ENCODE measurements at places on chromosomes 13 and 19.

- no peak for DNase-seq
Observed at GRCh38 chr13:43558939-43559338, 227.8 kb downstream of the ENOX1 start.

- DNase-seq: no peak
Observed at GRCh38 chr13:111383591-111384440, 63.4 kb downstream of the TEX29 start.

DNA sequence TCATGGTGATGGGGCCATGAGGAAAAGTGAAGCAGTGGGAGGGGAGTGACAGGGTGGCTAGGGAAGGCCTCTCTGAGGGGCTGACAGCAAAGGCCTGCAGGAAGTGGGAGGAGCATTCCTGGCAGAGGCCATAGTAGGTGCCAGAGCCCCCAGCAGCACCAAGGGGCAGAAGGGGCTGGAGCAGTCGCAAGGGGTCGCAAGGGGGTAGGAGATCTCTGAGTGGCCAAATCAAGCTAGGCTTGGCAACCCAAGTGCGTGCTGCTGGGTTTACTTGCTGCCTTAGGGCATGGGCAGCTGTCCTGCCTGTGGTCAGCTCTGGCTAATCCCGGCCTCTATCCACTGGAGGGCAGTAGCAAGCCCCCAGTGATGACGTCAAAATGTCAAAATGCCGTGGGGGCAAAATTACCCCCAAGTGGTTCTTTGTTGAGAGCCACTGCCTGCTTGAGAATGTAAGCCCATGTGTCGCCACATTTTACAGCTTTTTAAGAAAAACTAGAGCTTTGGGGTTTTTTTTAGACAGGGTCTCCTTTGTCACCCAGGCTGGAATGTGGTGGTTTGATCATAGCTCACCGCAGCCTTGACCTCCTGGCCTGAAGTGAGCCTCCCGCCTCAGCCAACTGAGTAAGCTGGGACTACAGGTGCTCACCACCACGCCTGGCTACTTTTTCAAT, 11.8 kb downstream of the CCDC97 start:
- no peak for DNase-seq

GRCh38 chr13:79459906-79460305, 21.0 kb upstream of the NDFIP2 start:
- no peak for DNase-seq

DNA sequence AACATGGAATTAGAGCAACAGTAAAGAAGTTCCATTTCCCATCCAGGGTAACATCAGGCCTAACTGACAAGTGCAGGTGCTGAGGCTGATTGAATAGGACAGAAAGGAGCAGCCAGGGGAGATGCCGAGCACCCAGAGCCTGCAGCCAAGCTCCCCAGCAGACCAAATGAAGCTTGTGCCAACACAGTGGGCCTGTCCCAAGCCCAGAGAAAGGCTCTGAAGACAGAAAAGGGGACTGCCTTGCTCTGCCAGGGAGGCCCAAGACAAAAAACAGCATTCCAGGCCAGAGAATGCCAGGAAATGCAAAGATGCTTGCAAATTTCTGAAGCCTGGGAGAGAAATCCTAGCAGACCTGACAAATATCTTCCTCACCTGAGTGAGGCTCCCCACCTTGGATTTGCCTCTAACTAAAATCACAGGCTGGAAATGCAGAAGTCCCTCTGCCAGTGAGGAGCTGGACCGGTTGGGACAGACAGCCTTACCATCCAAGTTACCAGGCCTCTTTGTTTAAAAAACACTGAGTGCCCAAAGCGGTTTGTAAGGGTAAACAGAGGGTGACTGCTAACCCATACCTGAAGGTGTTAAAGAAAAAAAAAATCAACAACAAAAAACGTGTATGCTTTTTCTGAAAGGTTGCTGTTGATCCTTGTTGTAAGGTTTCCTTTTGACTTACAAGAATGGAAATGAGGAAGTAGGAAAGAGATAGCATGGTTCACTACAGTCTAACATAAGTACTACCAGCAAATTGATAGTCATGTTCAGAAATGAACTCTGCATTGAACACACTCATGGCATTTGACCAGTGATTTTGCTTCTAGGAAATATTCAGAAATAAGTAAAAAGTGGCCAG, 11.8 kb upstream of the HMGB1 start:
- DNase-seq: peak; percentile 55

- DNase-seq: no peak
Observed at GRCh38 chr13:75341028-75341427, 140.9 kb downstream of the TBC1D4 start.

- no peak for DNase-seq
Observed at GRCh38 chr13:84686973-84687372, 804.7 kb upstream of the SLITRK1 start.

DNA sequence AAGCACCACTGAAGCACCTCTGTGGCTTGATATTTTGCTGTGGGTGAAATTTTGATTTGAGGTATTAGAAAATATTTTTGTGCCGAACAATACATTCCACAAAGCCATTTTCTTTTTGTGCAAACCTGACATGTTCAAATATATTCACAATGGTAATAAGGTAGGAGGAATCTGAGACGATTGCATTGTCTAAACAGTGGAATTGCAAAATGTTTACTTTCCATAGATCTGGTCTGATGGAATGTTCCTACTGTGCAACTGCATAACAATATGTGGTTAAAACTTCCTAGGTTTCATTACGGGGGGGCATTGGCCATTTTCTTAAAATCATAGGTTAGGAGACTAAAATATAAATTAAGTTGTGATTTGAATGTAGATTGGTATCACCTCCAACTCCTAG, 42.7 kb upstream of the AKAP11 start:
- no peak for DNase-seq

DNA sequence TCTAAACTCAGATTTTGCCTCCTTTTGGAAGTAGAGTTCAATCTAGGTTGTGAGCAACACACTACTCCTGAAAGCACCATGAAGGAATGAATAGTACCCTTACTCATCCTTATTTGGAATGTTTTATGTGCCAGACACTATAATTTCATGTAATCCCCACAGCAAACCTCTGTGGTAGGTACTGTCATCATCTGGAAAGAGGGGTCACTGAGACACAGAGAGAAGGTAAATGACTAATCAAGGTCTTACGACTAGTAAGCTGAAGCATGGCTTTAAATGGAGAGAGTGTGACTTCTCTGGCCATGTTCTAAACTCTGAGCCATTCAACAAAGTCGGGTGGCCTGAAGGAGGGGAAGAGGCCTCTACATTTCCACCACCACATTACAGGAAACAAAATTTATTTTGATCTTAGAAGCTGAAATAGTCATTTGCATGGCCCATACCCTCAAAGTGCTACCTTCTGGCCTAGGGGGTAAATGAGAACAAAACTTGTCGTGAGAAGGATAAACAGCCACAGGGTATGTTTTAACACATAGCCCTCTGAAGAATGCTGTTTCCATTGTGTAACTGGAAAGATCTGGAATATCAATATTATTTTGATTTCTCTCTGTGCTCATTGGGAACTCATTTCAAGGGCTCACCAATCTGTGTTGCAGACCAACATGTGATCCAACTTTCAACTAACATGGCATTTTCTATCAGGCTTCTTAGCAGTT, 180.8 kb upstream of the RFC3 start:
- no peak for DNase-seq

- no peak for DNase-seq
Observed at GRCh38 chr19:11168568-11168967, 13.0 kb upstream of the SPC24 start.

GRCh38 chr19:9308091-9308770, 1.4 kb downstream of the ZNF699 start:
- DNase-seq: no peak

- DNase-seq: no peak
Observed at GRCh38 chr13:51802631-51803418, 1.1 kb downstream of the DHRS12 start.

GRCh38 chr13:101010100-101010499, 335.5 kb upstream of the TMTC4 start:
- DNase-seq: no peak

DNA sequence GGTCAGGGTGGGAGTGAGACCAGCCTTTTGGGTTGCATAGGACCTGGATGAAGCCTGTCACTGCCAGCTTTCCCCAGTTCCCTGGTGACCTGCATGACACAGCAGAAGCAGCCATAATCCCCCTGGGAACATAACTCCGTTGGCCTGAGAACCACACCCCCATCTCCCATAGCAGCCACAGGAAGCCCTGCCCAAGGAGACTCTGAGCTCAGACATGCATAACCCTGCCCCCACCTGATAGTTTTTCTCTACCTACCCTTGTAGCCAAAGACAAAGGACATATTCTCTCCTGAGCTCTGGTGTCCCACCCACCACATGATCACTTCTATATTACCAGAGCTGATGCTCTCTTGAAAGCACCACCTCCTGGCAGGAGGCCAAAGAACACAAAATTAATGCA, 413.5 kb upstream of the HTR2A start:
- DNase-seq: no peak

DNA sequence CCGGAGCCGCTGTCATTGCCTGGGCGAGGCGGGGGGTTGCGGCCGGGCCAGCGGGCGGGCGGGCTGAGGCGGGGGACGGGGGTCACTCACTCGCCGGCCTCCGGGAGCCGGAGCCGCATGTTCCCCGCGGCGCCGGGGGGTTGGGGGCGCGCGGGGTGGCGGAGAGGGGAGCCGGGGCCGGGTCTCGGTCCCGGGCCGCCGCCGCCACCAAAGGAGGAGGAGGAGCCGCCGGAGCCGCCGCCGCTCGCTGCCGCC, 149 bp downstream of the MED26 start:
- DNase-seq: no peak

GRCh38 chr13:79502859-79503468, 22.0 kb downstream of the NDFIP2 start:
- no peak for DNase-seq

GRCh38 chr13:46207828-46208227, 3.9 kb upstream of the LRRC63 start:
- no peak for DNase-seq

- no peak for DNase-seq
Observed at GRCh38 chr13:67772807-67773453, 542.8 kb upstream of the PCDH9 start.

DNA sequence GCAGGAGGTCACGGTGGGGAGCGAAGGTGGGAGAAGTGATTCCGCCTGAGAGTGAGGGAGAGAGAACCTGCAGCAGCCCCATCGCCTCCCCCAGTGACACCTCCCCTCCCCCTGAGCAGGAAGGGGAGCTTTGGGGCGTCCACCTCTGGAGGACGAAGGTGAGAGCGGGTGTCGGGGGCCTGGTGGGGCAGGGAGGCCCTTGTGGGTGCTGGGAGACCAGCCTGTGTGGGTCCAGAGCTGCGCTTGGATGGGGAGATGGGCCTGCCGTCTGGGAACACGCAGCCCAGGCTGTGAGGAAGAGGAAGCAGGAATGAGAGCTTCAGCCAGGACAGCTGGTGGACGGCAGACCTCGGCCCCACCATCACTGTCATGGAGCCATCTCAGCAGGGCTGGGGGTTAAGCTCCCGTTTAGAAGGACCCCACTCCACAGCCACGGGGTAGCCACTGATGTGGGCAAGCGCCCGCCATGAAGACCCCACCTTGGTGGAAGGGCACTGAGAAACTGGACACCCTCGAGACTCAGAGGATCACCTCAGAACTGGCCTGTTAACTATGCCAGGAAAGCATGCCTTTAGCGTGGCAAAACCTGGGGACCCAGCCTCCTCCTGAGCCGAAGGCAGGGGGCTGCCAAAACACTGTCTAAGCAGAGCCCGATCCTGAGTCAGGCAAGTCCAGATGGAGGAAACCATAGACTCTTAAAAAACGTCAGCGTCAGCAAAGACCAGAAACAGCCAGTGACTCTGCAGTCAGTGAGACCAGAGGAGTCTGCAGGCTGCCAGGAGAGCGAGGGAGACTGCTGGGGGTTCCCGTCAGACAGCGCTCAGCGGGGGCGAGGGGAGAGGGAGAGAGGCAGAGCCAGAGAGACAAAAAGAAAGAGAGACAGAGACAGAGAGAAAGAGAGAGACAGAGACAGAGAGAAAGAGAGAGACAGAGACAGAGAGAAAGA, 6.4 kb upstream of the PROZ start:
- DNase-seq: no peak

DNA sequence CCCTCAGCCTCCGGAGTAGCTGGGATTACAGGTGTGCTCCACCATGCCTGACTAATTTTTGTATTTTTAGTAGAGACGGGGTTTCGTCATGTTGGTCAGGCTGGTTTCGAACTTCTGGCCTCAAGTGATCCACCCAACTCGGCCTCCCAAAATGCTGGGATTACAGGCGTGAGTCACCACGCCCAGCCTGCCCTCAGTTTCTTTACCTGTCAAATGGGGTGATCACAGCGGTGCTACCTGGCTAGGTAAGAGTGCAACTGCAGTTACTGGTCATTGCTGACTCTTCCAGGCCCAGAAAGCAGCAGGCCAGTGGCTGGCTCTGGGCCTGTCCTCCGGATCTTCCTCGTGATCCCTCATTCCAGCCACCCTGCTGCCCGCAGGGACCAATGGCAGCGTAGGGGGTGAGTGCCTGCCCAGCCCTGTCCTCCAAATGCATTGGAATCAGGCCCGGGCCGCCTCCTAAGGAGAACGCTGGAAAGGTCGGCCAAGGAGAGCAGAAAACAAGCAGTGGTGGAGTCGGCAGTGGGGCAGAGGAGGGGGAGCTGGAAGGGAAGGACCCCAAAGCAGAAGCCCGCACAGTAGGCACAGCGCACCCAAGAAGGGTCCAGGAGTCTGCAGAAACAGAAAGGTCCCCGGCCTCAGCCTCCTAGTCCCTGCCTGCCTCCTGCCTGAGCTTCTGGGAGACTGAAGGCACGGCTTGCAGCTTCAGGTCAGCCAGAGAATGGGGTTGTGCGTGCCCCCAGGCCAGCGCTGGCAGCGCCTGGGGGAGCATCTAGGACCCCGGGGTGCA, 1.8 kb upstream of the SLC27A1 start:
- no peak for DNase-seq

DNA sequence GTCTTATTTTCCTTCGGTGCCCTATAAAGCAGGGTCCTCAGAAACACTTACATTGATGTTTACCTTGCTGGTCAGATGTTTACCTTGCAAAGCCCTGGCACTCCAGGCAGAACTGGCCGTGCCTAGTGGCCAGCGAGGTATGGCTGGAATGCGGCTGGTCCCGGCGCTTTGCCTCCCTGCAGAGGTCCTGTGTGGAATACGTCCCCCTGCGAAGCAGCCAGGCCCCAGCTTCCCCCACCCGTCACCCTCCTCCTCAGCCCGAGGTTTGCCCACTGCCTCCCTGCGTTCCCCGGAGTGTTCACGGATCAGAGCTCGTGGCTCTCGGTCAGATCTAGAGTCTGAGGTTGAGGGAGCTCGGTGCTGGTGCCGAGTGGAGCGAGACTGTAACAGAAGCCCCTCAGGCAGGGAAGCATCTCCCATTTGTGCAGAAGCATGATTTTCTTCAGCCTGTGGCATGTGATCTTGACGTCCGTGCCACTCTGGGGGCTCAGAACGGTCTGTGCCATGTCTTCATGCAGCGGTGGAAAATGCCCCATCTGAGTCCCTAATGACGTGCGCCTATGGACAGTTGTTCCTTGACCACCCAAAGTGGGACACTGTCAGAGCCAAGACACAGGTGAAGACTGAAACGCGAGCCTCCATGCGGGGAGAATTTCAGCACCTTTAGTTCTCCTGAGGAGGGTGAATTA, 54.8 kb upstream of the SOX1 start:
- no peak for DNase-seq

GRCh38 chr19:8703223-8703622, 4.6 kb upstream of the ACTL9 start:
- no peak for DNase-seq

GRCh38 chr19:45016388-45017314, 15.4 kb downstream of the RELB start:
- peak; percentile 19 for DNase-seq
